Left lung (tissue), 14 donors: ENCODE measurements at places on chromosomes 12 and 14. TPM values are rescaled to one million over a fixed set of nuclear protein-coding genes. Genes with fewer than 3 reads are reported as not detected.

The BMAL2 gene
- polyA plus RNA-seq: 4.7 TPM

DNA sequence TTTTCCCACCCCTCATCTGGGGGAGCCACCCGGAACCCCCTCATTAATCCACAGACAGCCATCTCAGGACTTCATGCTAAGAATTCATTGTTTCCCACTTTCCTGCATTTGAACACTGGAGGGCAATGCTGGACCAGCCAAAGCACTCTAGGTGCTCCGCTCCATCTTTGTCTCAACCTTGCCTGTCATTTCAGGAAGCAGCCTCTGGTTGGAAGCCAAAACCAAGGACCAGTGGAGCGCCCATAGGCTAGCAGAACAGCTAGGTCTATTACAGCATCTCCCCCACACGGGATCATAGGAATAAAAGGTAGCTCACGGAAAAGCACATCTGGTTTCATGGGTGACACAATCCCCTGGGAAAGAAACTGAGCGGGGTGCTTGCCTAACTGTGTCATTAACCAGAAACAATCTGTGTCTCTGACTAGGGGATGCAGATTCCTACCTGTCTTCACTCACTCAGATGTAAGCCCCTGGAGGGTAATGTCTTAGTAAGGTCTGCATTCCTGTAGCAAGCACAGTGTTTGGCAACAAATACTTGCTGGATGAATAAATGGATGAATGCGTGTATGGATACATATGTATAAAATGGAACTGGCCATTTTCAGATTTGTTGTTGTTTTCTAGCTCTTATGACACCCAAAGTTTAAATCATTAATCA is 197.0 kb downstream of the DAD1 start:
- DNase-seq: peak; percentile 56

DNA sequence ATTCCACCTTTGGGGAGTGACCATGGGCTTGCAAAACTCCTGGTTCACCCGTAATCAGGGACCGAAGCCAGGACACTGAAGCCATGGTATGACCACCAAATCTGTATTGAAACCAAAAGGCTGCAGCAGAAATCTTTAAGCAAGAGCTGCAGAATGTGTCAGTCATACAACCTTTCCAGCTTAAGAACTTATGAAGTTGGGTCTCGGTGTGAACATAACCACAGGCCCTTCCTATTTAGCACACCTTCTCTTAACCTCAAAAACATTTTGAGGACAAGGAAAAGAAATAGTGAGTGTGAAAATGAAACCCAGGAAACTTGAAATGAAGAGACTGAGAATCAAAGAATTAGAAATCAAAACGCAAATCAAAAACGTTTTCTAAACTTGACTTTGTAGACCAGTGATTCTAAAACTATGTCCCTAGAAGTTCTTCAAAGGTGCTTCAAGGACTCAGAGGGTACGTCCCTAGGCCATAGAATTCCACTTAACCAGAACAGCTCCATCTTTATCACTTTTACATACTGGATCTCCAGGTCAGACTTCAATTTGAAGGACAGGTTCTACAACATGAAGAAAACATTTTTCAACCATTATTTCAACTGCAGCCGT is 231.6 kb upstream of the GRIP1 start:
- no peak for DNase-seq

DNA sequence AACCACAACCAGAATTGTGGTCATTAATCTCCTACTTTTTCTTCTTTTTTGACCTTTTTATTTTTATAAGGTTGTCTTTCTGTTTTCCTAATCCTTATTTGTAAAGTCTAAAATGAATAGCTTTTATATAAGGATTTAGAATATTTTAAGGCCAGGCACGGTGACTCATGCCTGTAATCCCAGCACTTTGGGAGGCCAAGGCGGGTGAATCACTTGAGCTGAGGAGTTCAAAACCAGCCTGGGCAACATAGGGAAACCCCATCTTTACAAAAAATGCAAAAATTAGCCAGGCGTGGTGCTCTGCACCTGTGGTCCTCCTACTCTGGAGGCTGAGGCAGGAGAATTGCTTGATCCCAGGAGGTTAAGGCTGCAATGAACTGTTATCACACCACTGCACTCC is 55.1 kb downstream of the IFT81 start:
- no peak for DNase-seq

DNA sequence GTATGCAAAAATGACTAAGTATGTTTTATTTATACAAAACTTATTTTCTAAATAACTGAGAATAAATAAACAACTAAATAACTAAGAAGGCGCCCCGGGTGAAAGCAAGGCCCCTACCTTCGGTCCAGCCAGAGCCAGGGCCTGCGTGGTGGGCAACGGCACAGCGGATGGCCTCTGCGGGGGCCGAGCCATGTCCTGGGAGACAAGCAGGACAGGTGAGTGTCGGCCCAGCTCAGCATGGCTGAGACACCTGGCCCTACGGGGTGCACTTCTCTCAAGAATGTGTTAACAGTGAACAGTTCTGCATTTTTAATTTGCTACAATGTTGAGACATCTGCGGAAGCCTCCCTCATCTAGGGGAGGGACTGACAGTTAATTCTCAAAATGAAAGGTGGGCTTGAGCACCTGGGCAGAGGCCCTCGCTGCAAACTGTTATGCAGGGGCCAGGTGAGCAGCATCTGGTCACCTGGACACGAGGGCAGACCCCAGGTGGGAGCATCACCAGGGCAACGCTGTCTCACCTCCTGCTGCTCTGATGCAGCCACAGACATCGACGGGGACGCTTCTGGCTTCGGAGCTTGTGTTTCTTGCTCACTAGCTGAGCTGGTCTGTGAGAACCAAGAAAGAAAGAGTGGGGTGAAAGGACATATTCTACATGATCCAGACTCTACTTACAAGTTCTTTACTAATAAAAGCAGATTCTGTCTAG is 31.8 kb downstream of the AMN start:
- DNase-seq: no peak

The LDHB gene
- polyA plus RNA-seq: 957 TPM

DNA sequence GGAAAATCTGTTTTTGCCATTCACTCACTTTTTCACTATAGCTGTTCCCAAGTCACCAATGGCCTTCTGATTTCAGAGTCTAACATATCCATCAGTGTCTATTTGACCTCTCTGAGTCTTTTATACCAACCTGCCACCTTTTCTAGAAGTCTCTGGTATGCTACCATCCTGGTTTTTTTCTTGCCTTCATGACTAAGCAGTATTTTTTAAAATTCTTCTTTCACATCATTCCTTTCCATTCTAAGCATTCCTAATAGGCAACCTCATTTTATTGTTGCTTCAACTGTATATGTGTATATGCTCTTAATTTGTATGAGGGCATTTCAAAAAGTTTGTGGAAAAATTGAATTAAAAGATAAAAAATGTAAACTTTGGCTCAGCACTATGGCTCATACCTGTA is 5.0 kb downstream of the IRAK4 start:
- no peak for DNase-seq

- no peak for DNase-seq
Measured at GRCh38 chr12:39294715-39295114, 148.2 kb downstream of the KIF21A start.

The VDR gene
- polyA plus RNA-seq: 2.2 TPM

GRCh38 chr14:54564868-54565784 is 1.8 kb upstream of the SAMD4A start:
- peak; percentile 65 for DNase-seq

DNA sequence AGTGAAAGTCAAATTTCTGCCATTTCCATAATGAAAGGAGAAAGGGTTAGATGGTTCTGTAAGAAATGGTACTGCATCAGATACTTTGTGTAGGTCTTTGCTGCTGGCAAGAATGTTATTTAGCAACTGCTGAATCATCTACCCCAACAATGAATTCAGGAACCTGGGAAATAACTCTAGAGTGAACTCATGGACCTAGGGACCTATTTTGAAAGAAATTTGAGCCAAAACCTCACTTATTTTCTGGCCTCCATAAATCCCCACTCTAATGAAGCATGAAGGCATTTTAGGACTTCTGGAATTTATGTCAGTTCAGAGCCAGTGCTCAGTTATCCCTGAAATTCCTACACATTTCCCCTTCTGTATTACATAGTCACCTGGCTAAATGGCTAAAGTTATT is 50.9 kb upstream of the CPNE8 start:
- DNase-seq: no peak

GRCh38 chr12:11581179-11581755 is 68.2 kb upstream of the ETV6 start:
- peak; percentile 64 for DNase-seq

The EGLN3 gene
- 33.0 TPM for polyA plus RNA-seq

GRCh38 chr12:22268973-22269372 is 65.5 kb downstream of the ST8SIA1 start:
- no peak for DNase-seq

- peak; percentile 93 for DNase-seq
Measured at GRCh38 chr14:102540315-102541028, 30.9 kb upstream of the ANKRD9 start.

DNA sequence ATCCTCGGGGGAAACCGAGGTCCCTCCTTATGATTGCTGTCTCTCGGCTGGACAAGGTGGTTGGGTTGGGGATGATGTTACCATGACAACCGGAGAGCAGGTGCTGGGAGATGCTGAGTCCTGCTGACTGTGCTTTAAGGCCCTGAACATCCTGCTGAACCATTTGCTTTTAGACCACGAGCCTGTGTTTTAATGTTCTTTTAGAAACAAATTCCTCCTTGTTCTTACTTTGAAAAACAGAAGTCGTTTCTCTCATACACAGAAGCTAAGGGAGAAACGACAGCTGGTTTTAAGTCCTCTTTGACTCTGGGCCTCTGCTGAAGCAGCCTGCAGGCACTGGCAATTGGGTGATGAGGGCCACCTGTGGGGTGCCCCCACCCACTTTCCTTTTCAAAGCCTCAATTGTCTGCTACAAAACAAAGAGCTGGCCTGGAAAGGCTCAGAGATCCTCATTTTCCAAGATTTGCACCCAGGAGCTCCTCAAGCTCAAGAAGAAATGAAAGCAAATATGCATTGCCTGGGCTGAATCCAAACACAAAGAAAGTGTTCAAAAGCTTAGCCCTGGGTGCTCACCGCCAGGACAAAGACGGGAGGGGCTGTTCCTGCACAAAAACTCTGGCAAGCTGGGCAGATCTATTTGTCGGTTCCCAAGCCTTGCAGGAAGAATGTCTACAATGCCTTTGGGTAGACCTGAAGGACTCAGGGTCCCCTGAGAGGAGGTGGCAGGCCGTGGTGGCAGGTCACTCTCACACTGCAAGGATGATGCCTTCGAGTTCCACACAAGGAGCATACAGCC is 90.0 kb upstream of the CLMN start:
- DNase-seq: no peak

DNA sequence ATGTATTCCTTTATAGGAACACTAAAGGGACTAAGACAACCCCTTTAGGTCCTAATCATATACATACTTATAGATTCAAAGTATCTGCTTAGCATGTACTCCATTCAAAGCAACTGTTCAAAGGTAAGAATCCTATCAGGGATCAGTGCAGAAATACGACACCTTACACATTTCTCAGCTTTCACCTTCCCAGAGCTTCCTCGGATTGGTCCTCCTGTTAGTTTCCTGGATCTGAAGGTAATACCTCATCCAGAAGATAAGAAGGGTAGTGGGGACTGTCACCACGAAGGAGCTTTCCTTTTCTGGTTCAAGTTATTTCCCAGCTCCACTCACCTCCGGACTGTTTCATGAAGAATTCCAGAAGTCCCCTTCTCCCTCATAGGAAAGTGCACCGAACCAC is 38.0 kb downstream of the RCOR1 start:
- no peak for DNase-seq

- peak; percentile 74 for DNase-seq
Measured at GRCh38 chr12:69987579-69988091, 162.6 kb downstream of the MYRFL start.

The LALBA gene
- polyA plus RNA-seq: not detected

DNA sequence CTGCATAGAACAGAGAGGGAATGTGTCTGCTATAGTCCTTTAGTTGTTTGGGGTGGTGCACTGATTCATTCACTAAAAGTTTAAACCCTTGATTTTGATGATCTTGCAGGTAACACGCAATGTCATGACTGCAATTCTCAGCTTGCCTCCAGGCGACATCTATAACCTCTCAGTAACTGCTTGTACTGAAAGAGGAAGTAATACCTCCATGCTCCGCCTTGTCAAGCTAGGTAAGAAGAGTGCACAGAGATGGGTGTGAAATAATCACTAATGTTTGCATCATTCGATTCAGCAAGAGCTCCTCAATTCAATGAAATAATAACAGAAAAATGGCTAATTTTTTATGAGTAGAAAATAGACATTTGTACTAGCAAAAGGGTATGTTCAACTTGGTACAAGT is 203.7 kb downstream of the PTPRO start:
- DNase-seq: no peak

DNA sequence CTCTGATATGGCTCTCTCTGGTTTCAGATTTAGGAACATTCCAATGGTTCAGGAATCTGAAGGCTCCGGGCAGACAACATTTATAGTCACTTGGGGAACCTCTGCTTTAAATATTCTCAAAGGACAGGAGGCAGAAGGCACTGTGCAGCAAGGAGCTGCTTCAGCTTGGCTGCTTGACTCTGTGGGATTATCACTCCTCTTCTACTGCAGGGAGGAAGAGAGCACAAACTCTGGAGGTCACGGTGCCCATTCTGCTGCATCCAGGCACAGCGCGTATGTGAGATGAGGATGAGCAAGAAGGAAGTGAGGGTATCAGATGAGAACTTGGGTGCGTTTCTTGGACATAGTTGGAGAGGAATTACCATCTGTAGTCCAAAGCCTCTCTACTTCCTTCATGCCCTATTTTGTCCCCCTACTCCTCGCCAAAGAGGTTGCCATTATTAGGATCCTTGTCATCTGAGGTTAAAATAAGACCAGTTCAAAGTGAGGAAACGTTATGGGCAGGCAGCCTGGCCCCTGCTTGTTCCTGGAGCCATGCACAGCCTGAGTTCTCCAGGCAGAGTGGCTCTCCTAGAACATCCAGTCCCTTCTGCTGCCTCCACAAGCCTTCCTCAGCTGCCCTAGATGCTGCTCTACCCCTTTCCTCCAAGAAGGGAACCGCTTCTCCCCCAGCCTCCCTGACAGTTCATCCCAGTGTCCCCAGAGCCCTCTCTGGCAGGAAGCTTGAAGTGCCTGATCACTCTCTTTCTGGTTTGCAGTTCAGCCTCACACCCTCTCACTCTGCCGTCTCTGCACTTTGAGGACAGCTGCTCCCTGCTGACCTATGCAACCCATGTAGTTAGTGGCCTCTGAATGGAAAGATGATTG is 12.5 kb downstream of the FGF6 start:
- no peak for DNase-seq
